GM12864 (cell line): ENCODE measurements at places on chromosomes 12 and 14.

DNA sequence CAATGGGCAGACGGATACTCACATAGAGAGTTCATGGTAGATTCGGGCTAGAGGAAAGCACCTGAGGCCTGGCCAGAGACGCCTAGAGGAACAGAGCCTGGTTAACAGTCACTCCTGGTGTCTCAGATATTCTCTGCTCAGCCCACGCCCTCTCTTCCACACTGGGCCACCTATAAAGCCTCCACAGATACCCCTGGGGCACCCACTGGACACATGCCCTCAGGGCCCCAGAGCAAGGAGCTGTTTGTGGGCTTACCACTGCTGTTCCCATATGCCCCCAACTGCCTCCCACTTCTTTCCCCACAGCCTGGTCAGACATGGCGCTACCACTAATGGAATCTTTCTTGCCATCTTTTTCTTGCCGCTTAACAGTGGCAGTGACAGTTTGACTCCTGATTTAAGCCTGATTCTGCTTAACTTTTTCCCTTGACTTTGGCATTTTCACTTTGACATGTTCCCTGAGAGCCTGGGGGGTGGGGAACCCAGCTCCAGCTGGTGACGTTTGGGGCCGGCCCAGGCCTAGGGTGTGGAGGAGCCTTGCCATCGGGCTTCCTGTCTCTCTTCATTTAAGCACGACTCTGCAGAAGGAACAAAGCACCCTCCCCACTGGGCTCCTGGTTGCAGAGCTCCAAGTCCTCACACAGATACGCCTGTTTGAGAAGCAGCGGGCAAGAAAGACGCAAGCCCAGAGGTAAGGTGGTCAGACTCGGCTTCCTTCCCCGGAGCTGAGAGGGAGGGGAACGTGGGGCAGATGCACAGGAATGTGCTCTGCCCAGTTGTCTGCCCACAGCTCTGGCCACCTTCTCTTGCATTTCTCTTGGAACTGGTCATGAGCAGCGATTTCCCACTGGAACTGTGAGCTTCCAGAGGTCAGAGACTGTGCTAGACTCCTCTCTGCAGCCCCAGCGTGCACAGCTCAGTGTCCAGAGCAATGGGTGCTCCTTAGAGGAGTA is at the start of gene CD4:
CD4 (plus strand) TSS at position 557 of the 953 bp plus-strand sequence. CDS start 10,611 bp downstream, outside the sequence.
- DNase-seq = no peak

DNA sequence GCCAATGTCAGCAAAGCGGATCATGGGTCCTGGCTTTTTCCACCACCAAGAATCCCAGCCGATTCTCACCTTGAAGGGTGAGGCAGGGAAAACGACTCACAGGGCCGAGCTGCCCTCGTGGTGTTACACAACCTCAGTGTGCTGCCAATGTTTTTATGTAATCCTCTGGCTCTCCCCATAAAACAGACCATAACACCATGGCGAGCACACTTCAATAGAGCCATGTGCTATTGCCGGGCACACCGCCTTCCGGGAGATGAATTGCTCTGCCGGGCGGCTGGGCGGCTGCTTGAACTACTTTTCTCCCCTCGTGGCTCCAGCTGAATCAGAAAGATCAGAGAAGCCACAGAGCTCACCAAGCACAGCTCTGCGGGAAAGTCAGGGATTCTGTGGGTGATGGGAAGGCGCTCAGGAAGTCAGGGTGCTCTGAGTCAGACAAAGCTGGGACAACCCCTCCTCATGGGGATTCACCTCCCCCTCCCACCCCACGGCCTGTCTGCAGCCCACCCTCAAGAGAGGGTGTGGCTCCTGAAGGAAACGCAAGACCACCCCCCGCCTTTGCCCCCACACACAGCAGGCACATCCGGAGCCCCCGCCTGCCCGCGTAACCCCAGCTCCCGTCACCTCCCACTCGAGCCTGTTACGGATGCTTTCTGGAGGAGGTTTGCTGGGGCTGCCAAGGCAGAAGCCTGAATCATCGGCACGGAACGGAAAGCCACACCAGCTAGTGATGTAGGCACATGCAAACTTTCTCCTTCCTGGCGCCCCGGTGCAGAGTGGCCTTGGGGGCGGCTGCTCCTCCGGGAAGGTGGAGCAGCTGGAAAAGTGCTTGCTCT is 1.8 kb downstream of the GALNT9 start:
- no peak for DNase-seq

DNA sequence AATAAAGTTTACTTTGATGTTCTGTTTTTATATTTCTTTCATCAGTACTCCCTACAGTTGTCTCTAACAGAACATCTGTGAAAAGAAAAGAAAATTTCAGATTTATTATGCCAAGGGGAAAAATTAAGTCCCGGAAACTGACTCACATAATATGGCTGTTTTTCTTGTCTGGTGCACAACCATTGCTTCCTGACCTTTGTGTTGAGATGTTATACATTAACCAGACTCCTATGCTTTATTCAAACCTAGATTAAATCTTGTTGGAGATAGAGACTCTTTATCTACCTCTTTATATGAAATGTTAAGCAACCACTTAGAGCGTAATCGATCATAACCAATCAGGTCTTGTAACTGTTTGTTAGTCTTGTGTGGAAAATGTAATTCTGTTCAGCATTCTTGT is 37.6 kb upstream of the BICD1 start:
- no peak for DNase-seq

GRCh38 chr12:48965298-48965838 is 6.2 kb downstream of the WNT10B start:
- DNase-seq = no peak
